ENCODE measurements at places on chromosomes 5 and 9.

DNA sequence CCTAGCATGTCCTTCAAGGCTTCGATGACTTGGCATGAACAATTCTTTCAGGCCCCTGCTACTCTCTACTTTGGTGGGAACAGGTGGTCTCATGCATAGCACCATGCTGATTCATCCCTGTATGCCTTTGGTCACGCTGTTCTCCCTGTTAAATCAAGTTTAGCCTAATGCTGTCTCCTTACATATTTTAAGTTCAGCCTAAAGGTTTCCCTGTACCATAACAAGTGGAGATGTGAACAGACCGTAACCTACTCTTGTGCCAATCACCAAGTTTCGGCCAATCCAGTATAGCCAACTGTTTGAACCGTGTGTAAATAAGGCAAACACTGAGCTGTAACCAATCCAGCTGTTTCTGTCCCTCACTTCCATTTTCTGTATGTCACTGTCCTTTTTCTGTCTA lies 8.0 kb downstream of the GAS1 start:
- no peak for DNase-seq

- DNase-seq: no peak
Observed at GRCh38 chr5:91027405-91028139, 355.5 kb downstream of the ARRDC3 start.

DNA sequence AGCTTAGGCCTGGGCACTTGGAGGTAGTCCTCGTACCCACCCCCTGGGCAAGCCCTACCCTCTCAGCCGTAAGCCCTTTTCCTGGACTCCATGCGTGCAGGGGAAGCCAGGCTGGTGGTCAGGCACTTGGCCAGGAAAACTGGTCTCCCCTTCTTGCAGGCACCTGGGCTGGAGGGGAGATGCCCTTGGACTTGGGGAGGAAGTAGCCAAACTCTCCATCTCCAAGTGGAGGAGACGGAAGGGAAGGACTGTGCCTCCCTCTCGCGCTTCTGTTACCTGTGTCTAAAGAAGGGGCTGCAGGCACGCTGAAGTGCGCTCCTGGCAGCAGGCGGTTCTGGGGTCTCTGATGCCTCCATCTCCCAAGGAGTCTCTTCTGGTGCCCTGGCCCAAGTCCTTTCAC lies 283.9 kb downstream of the PBX3 start:
- no peak for DNase-seq

DNA sequence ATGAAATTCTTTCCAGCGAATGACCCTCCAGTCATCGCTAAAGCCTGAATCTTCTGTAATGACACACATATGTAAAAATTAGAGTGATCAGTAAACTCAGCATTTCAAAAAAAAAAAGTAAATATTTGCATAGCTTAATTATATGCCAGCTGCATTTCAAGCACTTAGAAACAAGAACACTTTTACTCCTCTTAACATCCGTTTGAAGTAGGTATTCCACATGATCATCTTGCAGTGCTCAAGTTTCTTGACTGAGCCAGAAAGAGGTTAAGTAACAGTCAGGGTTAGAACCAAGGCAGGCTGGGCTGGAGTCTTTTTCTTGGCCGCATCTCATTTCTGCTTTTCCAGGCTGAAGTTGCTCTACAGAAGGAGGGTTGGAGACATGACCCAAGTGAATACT lies 27.6 kb downstream of the EGFLAM start:
- DNase-seq: no peak

- no peak for DNase-seq
Observed at GRCh38 chr5:105207066-105207465, 1644.5 kb upstream of the NUDT12 start.

DNA sequence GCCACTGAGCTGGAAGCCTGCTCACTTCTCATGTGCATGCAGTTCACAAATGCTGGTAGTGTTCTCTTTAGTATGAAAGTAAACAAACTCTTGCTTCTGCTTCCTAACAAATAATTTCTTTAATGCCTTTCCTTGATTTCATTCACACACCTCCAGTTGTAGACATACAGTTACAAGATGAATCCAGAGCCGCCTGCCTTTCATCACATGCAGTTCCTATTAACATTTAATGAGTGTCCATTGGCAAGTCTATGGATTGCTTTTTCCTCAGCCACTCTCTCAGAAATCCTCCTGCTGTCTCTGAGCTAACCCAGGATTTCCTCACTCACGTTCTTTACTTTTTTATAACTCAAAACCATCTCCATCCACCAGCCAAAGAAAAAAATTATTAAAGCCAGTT lies 408.6 kb downstream of the BNC2 start:
- DNase-seq: no peak

DNA sequence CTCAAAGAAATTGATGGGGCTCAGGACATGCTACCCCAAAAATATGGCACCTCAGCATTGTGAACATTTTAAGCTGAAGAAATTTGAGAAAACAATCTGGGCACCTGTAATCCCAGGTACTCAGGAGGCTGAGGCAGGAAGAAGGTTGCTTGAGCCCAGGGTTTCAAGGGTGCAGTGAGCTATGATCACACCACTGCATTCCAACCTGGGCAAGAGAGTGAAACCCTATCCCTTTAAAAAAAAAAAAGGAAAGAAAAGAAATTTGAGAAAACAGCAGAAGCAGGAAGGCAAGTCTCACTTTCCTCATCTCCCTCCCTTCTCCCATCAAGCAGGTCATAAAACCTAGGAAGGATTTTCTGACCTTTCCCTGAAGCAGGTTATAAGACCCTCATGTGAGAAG lies 23.6 kb downstream of the TPD52L3 start:
- DNase-seq: no peak

DNA sequence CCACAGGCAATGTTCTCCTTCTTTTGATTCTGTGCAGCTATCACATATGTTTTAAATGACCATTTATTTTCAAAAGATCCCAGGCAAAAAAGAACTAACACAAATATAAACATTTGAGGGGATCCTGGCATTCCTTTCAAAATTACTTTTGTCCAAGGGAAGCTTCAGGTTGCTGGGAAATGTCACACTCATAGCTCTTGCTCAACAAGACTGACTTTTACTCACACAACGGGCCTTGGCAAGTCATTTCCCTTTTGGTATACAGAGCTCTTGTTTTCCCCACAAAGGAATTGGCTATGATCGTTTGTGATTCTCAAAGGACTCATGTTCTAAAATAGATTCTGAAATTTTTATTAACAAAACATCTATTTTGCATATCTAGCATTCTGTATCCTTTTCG lies 4.5 kb upstream of the PALM2AKAP2 start:
- no peak for DNase-seq

DNA sequence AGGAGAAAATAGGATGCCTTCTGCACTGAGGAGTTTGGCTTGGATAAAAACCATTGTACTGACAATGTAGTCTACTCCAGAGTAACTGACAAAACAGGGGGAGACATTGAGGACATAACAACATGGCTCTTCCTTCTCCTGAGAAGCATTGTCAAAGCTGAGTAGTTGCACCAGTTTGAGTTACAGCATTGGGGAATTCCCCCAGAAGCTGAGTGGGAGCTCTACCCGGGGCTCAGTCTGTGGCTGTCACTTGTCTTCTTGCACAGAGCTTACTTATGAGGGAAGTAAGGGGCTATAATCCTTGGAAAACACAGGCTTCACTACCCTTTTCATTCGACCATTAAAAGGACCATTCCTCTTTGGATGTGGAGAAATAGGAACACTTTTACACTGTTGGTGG lies 21.2 kb downstream of the HSPB3 start:
- no peak for DNase-seq

- no peak for DNase-seq
Observed at GRCh38 chr9:35783418-35783817, 8.0 kb upstream of the NPR2 start.

DNA sequence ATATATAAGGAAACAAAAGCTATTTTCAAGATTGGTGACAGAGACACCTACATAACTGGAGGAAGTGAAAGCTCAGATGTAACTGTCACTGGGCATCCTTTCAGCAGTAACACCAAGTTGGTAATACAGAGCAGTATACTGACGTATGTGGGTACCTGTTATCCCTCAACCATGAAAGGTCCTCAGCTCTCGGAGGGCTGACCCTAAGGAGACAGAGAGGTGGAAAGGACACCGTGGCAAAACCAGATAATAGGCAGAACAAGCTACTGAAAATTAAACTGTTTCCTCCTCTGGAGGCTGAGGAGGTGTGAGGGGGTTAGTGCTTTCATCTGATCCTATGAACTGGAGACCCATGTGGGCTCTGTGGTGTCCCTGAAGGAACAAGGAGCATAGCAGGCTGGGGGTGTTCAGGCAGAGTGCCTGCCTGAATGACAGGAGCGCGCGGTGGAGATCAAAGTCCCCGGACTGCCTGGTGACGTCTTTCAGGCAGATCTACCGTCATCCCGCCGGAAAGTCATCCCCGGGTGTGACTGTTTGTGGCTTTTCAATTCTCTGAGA lies 130.2 kb upstream of the FSTL4 start:
- DNase-seq: no peak

GRCh38 chr9:135848341-135849047 lies 58.9 kb downstream of the CAMSAP1 start:
- DNase-seq: no peak

- peak; percentile 29 for DNase-seq
Observed at GRCh38 chr5:39526914-39527477, 102.2 kb upstream of the DAB2 start.

GRCh38 chr9:111179577-111179976 lies 141.3 kb upstream of the LPAR1 start:
- DNase-seq: no peak

GRCh38 chr9:89657295-89657694 lies 52.5 kb downstream of the GADD45G start:
- DNase-seq: no peak

- DNase-seq: no peak
Observed at GRCh38 chr9:114078021-114078780, at the start of gene AMBP. Gene AMBP, minus strand, starts transcription at chr9:114078300. Its CDS starts 91 bp downstream, at chr9:114078209.
